Hepatocyte (in vitro differentiated cells): ENCODE measurements at places on chromosomes 7 and 10.

- no peak for DNase-seq
Observed at GRCh38 chr10:67807855-67808456, 30.0 kb downstream of the DNAJC12 start.

- no peak for DNase-seq
Observed at GRCh38 chr10:80686734-80687475, 149.2 kb downstream of the SH2D4B start.

- peak; percentile 86 for DNase-seq
Observed at GRCh38 chr10:133245439-133246235, 8.0 kb downstream of the VENTX start.

DNA sequence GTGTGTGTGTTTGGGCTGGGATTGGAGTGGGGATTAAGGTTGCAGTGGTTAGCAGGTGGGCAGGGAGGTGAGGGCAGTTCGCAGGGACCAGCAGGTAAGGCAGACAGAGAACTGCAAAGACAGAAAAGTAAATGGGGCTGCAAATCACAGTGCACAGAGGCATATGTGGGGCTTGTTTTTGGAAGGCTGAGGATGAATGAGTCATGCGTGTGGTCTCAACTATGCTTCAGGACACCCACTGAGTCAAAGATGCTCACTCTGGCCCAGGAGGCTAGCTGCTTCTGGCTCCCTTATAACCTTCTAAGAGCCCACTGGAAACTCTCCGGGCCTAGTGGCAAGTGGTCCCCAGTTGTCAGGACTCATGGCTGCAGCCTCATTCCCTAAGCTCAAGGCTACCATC is 118.2 kb downstream of the ZNF248 start:
- no peak for DNase-seq
